ENCODE measurements at places on chromosomes 12 and 14.

GRCh38 chr12:27252934-27253333, 8.8 kb downstream of the STK38L start:
- peak; percentile 37 for DNase-seq

DNA sequence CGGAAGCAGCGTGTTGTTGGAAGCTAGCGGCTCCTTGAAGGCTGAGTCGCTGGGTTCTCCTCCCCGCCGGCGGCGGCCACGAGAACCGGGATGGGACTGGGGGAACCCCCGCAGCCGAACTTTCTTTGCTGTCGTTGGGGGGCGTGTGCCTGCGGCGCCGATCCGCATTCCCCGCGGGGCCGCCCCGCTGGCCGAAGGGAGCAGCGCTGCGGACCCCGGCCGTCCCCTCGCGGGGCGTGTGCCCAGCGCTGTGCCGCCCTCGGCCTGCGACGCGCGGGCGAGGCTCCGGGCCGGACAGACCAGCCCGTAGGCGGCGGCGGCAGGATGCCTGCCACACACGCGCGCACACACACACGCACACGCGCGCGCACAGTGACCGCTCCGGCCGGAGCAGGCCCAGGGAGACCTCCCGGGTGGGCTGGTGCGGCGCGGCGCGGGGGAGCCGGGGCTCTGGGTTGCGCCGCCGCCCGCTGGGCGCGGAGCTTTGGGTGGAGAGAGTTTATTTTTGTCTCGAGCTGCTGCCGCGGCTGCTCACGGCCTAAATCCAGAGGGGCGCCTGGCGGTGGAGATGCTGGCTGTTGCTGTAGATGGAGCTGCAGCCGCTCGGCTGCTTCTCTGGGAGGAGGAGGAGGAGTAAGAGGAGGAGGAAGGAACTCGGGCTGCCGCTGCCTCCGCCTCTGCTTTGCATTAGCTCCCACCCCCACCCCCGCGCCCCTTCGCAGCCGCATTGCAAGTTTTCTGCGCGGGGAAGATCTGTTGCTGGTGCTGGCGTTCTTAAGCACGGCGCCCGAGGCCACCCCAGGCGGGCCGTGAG, at the start of gene SAMD4A:
Gene SAMD4A, plus strand, starts transcription at position 719 of the 814 bp plus-strand sequence. CDS start 789 bp downstream, outside the sequence.
- DNase-seq = peak; percentile 84

GRCh38 chr12:96486751-96487613, 2.4 kb upstream of the CFAP54 start:
- peak; percentile 35 for DNase-seq

- DNase-seq = no peak
These were observed 156.6 kb downstream of the UNC79 start for GRCh38 chr14:93587330-93587729.

GRCh38 chr12:124736115-124737039, 127.3 kb downstream of the SCARB1 start:
- peak; percentile 27 for DNase-seq

DNA sequence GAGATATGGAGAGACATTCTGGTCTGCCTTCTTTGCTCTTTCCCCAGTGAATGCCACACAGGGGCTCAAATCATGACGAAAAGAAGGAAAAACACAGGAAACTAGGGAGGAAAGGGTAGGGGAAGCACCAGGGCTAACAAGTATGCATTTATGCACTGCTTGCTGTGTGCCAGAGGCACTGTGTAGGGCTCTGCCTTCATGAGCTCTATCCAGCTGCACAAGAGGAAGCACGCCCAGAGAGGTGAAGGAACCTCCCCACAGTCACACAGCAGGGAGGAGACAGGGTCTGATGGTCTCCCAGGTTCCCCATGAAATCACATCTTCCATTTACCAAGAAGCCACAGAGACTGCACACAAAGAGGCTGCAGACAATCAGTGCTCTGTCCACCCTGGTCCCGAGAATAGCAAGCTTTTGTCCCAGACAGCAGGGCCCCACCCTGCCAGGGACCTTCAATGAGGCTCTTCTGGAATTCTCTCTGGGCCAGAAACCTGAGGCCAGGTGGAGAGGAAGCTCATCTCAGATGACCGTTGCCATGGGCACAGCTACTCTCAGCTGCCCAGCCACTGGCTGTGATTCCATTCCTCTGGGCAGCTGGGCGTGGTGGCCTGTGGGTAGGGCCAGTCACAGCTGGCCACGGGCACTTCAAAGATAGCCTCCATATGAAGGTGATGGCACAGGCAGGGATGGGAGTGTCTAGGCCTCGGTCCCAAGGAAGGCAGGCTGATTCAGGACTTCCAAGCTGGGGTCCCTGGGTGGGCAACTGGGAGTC, 7.3 kb upstream of the TRPV4 start:
- no peak for DNase-seq

GRCh38 chr12:97134495-97134894, 227.4 kb downstream of the NEDD1 start:
- DNase-seq = no peak

GRCh38 chr12:89551747-89552146, 25.9 kb upstream of the POC1B start:
- peak; percentile 35 for DNase-seq

GRCh38 chr12:11798006-11798708, 148.7 kb downstream of the ETV6 start:
- peak; percentile 78 for DNase-seq

DNA sequence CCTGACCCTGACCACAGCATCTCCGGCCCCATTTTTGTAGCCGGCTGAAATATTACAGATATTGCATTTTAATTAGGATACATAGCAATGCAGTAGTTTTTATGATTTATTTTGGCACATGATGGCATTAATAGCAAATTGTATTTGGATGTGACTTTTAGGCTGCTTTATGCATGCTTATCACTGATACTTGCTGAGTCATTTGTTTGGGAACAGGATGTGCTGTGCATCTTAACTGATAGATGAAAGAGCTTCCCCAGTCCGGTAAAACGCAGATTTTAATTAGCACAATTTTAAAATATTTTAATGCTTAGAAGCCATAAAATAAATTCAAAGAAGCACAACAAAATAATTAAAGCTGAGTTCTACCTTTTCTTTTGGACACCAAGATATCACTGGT, 90.7 kb downstream of the OTOGL start:
- DNase-seq = peak; percentile 41
